ENCODE measurements at places on chromosomes 13 and 19.

GRCh38 chr19:3984908-3985642 is at the start of gene EEF2:
TSS of gene EEF2 (minus strand) at chr19:3985463. CDS start at chr19:3985380, 83 bp downstream.
- DNase-seq = peak; percentile 87

- DNase-seq = no peak
These were observed 13.9 kb downstream of the TINCR start for GRCh38 chr19:5553892-5554291.

DNA sequence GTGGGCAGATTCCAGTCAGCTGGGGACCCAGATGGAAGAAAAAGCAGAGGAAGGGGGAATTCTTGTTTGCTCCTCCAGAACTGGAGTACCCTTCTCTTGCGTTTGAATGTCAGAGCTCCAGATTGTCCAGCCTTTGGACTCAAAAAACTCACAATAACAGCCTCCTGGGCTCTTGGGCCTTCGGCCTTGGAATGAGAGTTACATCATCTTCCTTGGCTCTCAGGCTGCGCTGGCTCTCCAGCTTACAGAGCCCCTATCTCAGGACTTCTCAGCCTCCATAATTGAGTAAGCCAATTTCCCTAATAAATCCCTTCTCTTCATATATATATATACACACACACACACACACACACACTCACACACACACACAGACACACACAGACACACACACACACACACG is 1215.7 kb upstream of the SLC10A2 start:
- no peak for DNase-seq

DNA sequence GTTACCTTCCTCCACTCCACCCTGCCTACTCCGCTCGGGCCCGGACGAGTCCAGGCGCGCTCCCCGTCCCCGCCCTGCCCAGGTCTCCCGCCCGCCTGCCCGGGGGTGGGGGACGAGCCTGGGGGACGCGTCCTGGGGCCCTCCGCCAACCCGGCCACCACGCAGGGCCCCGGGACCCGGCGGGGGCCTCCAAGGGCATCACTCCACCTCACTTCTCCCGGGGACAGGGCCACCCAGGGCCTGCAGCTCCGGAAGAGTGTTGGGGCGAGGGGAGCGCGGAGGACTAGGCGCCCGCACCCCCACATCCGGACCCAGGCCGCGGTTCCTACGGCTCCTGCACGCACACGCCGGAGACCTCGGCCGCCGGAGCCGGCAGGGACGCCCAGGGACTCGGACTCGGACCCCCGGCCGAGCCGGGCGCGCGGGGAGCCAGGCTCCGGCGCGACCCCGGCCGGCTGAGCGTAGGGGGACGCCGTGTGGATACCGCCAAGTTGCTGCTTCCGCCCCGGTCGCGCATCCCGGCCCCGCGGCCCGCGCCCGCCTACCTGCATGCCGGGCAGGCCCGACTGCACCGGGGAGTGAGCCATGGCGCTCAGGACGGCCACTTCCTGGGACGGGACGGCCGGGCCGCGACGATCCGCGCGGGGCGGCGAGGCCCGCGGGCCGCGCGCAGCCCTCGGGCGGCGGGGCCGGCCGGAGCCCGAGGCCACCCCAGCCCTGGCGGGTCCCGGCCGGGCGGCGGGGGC is 534 bp downstream of the STK24 start:
- DNase-seq = no peak

- DNase-seq = no peak
These were observed 483.2 kb upstream of the SLITRK6 start for GRCh38 chr13:86282442-86282841.

- DNase-seq = no peak
These were observed 14.7 kb downstream of the KBTBD6 start for GRCh38 chr13:41117869-41118268.

- DNase-seq = peak; percentile 93
These were observed 1.5 kb downstream of the CLEC11A start for GRCh38 chr19:50724522-50725217.

DNA sequence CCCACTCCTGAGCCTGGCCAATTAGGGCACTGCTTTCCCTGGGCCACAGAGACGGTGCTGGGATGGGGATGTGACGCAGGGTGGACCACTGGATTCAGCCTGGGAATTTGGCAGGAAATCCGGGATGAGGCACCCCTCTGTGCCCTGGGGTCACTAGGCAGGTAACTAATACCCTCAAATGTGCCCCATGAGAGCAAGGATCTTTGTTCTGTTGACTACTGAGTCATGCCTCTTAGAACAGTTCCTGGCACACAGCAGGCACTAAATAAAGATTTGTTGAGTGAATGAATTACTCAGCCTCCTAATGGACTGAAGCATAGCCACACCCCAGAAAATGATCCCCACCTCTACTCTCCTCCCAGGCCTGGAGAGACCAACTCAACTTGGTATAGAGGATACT is 15.9 kb downstream of the OPA3 start:
- DNase-seq = no peak

DNA sequence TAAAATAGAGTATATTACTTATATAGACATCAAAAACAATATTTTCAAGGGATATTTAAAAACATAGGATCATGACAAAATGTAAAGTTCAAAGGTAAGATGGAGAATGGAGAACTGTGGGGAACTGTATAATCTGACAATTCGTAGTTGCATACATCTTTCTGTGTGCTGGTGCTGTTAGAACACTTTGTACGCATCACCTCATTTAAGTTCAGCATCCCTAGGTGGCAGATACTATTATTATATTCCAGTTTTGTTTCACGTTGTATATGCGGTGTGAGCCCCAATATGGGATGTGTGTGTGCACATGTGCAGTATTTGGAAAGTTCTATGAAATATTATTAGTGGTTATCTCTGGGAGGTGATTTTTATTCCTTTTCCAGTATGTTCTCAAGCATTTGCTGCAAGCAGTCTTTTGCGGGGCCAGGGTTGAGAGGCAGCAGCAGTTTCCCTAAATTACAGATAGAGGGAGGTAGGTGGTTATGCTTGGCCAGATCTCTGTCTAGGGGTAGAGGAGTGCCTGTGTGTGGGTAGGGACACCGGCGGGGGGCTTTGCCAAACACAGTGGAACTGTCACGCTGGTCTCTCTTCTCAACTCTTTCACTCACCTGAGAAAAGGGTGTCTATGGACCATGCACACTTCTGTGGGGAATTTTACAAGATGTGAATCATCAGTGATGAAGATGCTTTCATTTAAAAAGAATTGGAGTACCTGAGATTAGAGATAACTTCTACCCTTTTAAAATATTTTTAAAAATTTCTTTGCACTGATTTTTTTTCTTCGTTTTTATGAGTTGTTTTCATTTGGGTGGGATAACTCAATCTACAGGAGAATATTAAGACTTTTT is 55.6 kb upstream of the ALOX5AP start:
- DNase-seq = no peak

DNA sequence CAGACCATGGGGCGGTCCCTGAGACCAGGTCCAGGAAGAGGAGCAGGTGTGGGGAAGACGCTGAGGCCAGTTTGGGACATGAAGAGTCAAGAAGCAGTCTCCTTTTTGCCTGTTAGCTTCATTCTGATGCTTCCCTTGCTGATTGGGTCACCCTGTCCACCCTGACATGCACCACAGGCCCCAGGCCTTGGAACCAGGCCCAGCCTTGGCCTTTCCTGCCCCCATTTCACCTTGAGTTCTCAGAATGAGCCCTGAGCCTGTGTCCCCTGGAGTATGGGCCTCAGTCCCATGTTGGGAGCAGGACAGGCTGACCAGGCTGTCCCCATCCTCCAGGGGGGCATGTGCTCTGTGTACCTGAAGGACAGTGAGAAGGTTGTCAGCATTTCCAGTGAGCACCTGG is 4.9 kb upstream of the TIMM50 start:
- no peak for DNase-seq

GRCh38 chr19:3114018-3114726 is 20.0 kb downstream of the GNA11 start:
- no peak for DNase-seq

GRCh38 chr13:89515948-89516347 is 1831.5 kb upstream of the MIR17HG start:
- no peak for DNase-seq

Measured in NCI-H187 (cell line).